ENCODE measurements at places on chromosomes 2 and 18.

- no peak for DNase-seq
These were observed 48.5 kb downstream of the CACNB4 start for GRCh38 chr2:152050341-152050740.

DNA sequence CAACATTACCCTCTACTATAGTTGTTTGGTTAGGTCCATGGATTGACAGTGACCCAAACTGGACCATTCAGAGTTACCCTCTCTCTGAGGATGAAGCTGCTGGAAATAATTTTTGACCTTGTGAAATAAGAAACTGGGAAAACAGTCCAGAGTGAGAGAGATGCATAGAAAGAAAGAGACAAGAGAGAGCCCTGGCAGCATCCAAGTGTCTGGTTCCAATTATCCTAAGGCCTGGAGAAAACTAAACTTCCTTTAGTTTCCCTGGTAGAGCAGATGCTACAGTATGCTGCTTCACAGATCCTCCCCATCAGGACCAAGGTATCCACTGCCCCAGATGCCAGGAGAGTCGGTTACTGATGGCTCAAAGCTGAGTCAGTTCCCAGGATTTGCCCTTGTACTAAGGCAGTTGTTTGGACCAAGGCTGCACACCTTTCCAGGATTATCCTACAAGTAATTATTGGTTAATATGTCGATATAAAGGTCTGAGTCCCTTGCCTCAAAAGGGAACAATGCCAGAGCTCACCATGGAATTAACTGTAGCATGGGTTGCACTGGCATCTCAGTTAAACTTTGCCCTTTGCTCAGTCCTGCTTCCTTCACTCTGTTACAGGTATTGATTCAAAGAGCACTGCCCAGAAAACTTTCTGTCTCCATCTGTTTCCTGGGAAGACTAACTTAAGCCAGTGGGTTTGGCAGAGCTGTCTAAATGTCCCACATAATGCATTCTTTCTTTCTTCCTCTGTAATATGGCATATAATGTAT, 14.6 kb upstream of the CHN1 start:
- no peak for DNase-seq

DNA sequence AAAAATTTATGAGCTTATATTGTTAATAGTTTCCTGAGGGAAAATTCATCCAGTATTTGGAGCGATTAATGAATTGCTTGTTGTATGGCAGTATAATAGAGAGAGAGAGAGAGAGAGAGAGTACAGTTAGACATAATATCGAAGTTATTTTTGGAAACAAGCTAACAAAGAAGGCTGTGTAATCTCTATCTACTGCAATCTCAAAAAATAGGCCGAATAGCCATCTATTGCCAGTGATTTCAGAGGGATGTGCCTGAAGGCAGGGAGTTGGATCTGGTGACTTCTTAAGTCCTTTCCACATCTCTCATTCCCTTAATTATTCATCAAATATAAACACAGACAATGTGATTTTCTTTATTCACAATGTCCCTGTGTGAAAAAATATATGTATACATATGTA, 433.1 kb upstream of the RAB12 start:
- no peak for DNase-seq

DNA sequence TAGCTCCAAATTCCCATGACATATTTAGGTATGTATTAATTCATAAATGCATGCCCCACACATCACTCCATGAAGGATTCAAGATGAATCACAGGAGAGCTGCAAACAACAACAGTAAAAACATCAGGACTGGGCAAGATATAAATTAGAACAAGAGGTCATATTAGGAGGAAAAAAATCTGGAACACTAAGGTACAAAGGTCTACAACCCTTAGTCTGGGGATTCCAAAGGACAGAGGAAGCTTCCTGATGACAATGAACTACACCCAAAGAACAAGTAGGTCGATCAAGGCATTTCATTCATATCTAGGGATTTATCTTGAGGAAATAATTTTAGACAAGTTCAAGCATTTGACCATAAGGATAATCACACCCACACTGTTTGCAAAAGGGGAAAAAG, 14.5 kb downstream of the VPS4B start:
- DNase-seq: no peak

GRCh38 chr2:168515502-168515901, 59.4 kb downstream of the CERS6 start:
- peak; percentile 31 for DNase-seq

DNA sequence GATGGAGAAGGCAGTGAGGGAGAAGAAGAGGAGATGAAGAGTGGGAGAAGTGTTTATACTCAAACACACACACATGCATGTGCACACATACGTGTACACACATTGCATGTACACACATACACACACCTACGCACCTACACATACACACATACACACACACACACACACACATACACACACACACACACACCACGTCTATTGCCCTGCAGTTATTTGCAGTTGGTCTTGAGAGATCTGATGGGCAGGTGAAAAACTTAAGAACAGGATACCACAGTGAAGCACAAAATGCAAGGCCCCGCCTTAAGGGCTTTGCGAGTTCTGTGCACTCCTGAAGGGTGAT, 190.2 kb downstream of the MYCN start:
- no peak for DNase-seq

- DNase-seq: peak; percentile 30
These were observed 1328.9 kb upstream of the TMEFF2 start for GRCh38 chr2:193523662-193524061.

DNA sequence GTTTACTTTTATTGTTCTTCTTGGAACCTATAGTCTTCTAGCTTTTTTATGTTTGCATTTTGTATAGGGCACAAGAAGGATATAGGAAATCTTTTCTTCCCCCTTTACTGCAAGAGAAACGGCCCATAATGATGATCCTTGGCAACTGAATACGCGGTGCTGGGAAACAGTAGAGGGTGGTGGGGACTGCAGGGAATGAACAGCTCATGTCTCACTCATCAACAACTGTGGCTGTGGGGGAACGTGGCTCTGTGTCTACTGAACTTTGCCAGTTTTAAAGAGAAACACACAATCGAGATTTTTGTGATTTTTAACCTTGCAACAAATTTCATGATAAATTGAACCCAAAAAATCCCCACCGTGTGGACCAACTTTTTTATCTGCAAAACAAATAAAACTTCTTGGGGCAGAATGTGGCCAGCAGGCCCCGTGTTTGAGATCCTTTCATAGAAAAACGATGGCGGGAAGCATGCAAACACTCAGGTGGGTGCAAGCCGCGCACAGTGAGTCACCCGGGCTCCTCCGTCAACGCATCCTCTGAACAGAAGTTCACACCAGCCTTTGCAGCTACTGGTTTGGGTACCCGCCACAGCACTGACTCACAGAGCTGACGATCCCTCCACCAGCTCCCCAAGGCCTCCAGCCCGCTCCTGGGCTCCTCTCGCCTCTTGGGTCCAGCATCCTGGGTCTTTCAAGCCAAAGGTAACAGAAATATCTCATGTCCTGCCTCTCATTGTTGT, 149.3 kb downstream of the COL6A3 start:
- DNase-seq: no peak

DNA sequence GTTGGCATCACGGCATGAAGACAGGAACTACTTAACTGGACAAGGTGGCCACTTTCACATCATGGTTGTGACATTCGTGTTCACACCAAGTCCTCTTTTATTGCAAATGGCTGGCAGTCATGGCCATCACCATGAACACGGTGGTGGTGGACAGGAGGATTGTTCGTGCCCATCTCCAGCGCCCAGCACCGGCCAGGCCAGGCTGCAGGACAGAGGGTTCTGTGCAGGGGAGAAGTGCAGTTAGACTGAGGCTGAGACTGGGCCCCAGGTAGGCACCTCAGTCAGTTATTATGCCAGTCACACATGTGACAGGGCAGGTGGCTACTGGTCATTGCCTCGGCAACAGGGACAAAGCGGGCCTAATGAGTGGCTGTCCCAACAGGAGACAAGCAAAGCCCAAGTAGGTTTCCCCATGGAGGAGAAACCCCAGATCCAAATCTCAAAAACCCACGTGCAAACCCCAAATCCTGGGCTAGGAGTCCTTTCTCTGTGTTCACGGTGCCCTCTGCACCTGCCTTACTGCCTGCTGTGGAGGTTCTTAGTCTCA, 468.1 kb upstream of the MYT1L start:
- no peak for DNase-seq

- DNase-seq: no peak
These were observed 49.5 kb upstream of the GPR17 start for GRCh38 chr2:127596311-127597045.

GRCh38 chr18:111306-112014, 46.9 kb upstream of the USP14 start:
- peak; percentile 82 for DNase-seq

GRCh38 chr18:40152859-40153258, 1802.2 kb upstream of the PIK3C3 start:
- no peak for DNase-seq

GRCh38 chr2:164976301-164976700, 21.0 kb upstream of the SLC38A11 start:
- no peak for DNase-seq

DNA sequence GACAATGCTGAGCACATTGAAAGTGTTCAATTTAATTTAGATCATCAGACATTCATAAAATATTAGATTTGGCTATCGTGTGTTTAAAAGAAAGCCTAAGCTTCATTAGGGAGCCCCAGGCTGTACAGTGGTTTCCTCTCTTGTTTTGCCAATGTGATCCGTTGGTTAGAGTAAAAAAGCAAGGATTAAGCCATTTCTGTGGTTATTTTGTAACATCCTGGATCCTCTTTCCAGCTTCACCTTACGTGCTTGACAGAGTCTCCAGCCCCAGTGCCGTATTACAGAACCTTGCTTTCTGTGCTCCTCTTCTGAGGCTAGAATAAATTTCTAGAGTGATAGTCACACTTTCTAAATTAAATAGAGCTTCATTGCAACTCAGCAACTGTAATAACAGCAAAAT, 289.3 kb upstream of the LINC00305 start:
- no peak for DNase-seq

DNA sequence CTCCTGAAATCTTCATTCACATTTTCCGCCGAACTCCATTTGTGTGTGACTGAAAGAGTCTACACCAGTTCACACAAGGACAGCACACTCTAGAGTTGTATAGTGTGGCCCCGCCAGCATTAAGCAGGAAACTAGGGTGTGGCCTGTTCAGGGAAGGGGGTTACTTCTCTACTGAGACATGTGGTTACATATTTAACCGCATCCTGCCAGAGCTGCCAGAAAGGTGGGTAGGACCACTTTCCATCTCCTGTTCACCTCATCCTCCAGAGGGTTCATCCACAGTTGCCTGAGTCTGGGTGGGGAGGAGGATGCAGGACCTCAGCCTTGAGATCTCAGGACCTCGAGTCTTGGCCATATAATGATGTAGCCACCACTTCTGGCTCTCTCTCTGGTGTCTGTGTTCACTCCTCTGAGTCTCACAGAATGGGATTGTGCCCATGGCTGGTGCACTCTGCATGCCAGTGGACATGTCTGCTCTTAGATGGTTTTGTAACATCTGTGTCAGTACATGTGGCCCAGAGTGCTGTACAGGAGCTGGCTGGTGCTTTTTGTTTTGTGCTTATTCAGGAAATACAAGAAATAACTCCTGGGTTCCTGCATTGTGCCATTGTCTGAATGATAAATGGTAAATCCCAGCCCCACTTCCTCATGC, 7.7 kb upstream of the SP140L start:
- DNase-seq: no peak

DNA sequence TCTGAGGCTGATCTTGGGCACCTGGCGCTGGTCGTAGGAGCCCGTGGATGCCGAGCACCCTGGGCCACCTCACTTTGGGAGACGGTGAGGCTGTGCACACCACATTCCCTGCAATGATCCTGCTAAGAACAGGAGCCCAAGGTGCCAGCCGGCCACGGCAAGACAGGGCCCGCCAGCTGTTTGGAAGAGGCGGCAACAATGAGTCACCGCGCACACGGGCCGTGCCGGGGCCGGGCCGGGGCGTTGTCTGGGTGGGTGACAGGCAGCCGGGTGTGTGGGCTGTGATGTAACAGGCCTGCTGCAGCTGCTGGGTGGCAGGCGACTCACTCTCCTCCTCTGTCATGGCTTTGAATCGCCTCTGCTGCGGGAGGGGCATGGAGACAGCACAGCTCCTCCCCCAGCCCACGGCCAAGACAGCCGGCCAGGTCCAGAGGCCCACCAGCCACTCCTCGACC, 49.7 kb upstream of the ODC1 start:
- DNase-seq: peak; percentile 91

- DNase-seq: no peak
These were observed 215.5 kb upstream of the FN1 start for GRCh38 chr2:215651412-215651811.

- DNase-seq: no peak
These were observed 129.5 kb downstream of the RND3 start for GRCh38 chr2:150357770-150358467.

- no peak for DNase-seq
These were observed 145.2 kb upstream of the COPS8 start for GRCh38 chr2:236940497-236940896.

DNA sequence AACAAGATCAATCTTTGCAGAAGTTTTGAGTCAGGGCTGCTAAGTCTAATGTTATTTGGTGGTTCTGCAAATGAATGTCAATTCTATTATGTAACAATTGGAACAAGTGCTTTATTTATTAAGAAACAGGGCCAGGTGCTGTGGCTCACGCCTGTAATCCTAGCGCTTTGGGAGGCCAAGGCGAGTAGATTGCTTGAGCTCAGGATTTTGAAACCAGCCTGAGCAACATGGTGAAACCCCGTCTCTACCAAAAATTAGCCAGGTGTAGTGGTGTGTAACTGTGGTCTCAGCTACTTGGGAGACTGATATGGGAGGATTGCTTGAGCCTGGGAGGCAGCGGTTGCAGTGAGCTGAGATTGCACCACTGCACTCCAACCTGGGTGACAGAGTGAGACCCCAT, 13.2 kb upstream of the RNF103 start:
- DNase-seq: no peak

GRCh38 chr2:127884436-127884835, 1.3 kb downstream of the AMMECR1L start:
- DNase-seq: peak; percentile 24

DNA sequence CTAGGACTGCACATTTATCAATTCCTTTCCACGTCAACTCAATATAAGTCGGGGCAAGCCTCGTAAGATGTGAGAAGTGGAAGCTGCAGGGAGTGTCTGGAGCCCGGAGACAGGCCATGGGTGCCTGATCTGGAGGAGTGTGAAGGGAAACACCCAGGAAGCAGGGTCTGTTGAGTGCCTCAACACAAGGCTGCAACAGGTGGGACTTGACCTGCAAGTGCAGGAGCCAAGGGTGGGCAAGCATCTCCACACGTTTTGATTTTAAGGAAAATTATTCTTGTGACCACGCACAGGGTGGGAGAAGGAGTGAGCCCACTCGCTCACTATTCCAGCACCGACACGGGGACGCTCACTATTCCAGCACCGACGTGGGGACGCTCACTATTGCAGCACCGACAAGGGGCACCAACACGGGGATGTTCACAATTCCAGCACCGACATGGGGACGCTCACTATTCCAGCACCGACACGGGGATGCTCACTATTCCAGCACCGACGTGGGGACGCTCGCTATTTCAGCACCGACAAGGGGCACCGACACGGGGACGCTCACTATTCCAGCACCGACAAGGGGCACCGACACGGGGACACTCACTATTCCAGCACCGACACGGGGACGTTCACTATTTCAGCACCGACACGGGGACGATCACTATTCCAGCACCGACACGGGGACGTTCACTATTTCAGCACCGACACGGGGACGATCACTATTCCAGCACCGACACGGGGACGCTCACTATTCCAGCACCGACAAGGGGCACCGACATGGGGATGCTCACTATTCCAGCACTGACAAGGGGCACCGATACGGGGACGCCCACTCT, 197.3 kb downstream of the EIPR1 start:
- DNase-seq: no peak

GRCh38 chr2:108616751-108617161, 82.5 kb downstream of the LIMS1 start:
- peak; percentile 83 for DNase-seq

All from kidney tubule cell (primary cell).